ENCODE measurements at places on chromosomes 2 and 18. TPM values are rescaled to one million over a fixed set of nuclear protein-coding genes. Genes with fewer than 3 reads are reported as not detected.

Gene ELAC1
- 4.4 TPM for total RNA-seq

- no peak for DNase-seq
Observed at GRCh38 chr2:144707736-144708326, 187.9 kb upstream of the ZEB2 start.

- DNase-seq: no peak
Observed at GRCh38 chr2:199433204-199433832, 24.4 kb downstream of the SATB2 start.

GRCh38 chr18:43830303-43830702, 553.0 kb upstream of the SYT4 start:
- no peak for DNase-seq
